ENCODE measurements at places on chromosomes 3 and 15.

DNA sequence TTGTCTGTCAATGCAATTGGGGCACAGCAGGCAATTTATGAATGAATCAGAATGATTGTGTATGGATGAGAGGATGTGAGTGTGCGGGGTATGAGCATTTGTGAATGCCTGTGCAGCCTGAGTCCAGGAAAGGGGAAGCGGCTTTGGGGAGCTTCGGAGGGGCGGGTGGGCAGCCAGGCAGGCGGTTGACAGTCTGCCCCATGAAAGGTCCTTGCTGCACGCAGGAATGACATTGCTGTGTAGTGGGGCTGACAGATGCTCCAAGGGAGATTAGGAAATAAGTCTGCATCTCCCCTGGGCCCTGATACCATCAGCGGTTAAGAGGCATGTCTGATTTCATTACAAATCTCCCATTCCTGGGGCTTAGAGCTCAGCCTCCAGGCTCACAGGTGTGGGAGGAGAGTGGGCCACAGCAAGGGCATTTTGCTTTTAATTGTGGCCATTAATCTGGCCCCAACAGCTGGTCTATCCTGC, 26.4 kb upstream of the TSPAN3 start:
- DNase-seq = no peak

DNA sequence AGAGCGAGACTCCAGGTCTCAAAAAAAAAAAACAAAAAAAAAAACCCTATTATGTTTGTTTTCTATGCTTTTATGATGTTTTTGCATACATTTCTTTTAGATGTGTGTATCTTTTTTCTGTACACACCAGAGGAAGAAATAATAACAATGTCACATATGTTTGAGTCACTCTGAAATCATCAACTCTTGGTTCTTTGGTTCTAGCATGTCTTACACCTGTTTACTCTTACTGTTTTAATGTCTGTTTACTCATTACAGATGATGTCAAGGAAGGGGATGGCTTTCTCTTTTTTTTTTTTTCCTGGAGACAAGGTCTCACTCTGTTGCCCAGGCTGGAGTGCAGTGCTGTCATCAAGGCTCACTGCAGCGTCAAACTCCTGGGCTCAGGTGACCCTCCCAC, 24.1 kb downstream of the RHOA start:
- DNase-seq = no peak

DNA sequence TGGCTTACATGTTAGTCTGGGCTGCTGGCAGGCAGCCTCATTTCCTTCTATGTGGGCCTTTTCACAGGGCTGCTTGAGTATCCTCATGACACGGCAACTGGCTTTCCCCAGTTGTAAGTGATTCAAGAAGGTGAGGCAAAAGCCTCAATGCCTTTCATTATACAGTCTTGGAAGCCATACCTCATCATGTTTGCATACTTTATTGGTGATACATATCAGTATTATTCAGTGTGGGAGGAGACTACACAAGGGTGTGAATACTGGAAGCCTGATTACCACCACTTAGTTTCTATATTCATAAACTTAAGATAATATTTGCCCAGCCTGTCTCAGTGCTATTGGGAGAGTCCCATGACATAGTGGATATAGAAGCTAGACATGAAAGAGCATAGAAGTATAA, 346.8 kb downstream of the SOX2 start:
- DNase-seq = no peak

- no peak for DNase-seq
Measured at GRCh38 chr15:40412095-40412759, 6.6 kb downstream of the IVD start.

DNA sequence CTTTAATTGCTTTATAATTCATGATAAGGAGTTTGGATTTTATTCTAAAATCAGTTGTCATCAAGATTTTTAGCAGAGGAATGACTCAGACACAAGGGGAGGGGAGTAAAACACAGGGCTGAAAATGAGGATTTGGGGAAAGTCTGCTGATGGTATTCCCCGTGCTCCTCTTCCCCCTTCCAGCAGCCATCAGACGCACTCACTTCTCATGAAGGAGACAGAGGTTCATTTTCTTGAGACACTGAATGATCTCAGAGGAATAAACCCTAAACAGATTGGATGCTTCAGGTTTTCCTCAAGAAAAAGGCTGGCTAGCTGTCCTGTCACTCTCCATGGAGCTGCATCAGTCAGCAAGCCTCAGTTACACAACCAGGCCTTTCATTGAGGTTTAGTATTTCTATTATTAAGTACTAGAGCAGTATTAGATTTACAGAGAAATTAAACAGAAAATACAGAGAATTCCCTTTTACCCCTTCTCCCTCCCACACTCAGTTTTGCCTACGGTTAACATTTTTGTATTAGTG, 166.4 kb downstream of the C3orf70 start:
- no peak for DNase-seq

DNA sequence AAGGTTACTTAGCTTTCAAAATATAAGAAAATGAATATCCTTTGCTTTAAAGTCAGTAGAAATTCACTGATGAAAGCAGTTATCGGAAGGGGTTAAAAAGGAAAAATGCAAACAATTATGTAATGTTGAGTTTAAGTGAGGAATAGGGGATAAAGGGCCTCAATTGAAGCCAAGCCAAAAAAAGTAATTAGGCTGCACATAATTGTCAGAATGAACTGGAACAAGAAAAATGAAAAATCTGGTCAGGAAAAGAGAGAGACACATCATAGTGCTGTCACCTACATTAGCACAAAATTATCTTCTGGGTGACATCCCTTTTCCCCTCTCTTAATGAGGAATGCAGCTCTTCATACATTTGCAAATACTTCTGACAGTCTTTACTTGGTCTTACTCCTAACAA, 48.8 kb upstream of the PIK3R4 start:
- DNase-seq = no peak

- DNase-seq = no peak
Measured at GRCh38 chr15:41536866-41537265, 7.2 kb downstream of the RPAP1 start.
